Esophagus squamous epithelium (tissue), 5 donors: ENCODE measurements at places on chromosomes 1 and 21.

- DNase-seq, result no peak
These were observed 15.7 kb upstream of the RCAN1 start for GRCh38 chr21:34630536-34631143.

- no peak for DNase-seq
These were observed 62.8 kb downstream of the SLC66A1 start for GRCh38 chr1:19374926-19375325.

DNA sequence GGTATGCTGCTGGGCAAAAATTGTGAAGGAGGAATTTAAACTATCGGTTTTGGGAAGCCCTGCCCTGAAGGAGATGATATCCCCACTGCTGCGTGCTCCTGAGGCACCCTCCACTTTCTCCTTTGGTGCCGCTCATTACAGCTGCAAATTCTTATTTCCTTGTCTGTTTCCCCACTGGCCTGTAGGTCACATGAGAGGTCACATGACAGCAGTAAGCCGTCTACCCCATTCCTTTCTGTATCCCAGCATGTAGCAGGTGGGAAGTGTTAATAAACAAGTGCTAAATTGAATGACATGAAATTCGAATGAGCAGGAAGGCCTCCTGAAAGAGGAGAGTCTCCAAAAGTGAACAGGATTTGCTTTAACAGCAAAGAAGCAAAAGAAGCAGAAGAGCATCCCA lies 58.7 kb downstream of the GRIK3 start:
- no peak for DNase-seq

DNA sequence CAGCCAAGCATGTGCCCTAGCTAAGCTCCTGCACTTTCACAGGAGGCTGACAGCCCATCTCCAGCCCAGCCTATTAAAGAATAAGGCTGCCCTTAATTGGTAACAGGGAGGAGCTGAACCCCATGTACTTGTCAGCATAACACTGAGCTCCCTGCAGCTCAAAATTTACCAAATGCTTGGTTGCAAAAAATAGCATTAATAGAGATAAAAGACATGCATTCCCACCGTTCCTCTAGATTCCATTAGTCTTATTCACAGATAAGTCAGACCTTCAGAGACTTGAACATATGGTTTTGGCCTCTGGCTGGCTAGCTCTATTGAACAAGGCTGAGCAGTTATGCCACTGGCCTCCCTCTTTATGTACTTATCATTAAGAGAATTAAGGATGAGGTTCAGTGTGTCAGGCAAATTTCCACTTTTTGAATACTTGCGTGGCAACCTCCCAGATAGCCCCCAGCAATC lies 29.2 kb downstream of the OLFML3 start:
- no peak for DNase-seq

DNA sequence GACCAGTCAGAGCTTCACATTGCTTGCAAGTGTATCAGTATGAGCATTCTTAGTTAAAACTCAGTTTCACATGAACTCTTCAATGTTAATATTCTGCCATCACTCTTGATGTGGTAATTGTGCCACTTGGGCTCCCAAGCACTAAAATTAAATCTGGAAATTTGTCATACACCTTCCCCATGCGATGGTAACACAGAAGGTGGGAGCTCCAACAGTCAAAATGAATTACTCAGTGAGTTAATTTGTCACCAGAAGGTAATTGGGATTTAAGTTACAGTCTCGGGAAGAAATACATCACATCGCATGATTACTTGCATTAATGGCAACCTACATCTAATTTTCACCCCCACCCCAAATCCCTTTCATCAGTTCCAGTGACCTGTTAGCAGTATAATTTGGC lies 376.5 kb upstream of the DAB1 start:
- no peak for DNase-seq

GRCh38 chr21:25179116-25179515 lies 428.2 kb downstream of the MRPL39 start:
- DNase-seq, result no peak

- DNase-seq, result no peak
These were observed 384.3 kb downstream of the NTNG1 start for GRCh38 chr1:107525145-107525544.

- DNase-seq, result no peak
These were observed 21.5 kb upstream of the GPR37L1 start for GRCh38 chr1:202101184-202101583.

- DNase-seq, result no peak
These were observed 165.8 kb downstream of the LYPLAL1 start for GRCh38 chr1:219339466-219339865.

- no peak for DNase-seq
These were observed 12.3 kb upstream of the PADI1 start for GRCh38 chr1:17192394-17193221.

- no peak for DNase-seq
These were observed 136.8 kb upstream of the IGSF21 start for GRCh38 chr1:17970757-17971156.
